ENCODE measurements at places on chromosomes 5 and 9.

DNA sequence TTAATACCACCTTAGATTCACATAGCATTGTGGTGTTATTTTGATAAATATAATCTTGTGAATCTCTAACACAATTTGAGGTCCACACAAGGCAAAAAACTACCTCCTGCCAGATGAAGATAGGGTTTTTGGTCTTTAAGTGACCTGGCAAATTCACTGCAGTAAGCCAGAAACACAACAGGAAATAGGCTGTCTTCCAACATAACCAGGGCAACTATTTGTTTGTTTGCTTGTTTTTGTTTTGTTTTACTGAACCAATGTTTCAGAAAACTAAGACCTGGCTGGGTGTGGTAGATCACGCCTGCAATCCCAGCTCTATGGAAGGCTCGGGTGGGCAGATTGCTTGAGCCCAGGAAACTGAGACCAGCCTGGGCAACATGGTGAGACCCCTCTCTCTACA lies 95.5 kb downstream of the USP20 start:
- DNase-seq = no peak

DNA sequence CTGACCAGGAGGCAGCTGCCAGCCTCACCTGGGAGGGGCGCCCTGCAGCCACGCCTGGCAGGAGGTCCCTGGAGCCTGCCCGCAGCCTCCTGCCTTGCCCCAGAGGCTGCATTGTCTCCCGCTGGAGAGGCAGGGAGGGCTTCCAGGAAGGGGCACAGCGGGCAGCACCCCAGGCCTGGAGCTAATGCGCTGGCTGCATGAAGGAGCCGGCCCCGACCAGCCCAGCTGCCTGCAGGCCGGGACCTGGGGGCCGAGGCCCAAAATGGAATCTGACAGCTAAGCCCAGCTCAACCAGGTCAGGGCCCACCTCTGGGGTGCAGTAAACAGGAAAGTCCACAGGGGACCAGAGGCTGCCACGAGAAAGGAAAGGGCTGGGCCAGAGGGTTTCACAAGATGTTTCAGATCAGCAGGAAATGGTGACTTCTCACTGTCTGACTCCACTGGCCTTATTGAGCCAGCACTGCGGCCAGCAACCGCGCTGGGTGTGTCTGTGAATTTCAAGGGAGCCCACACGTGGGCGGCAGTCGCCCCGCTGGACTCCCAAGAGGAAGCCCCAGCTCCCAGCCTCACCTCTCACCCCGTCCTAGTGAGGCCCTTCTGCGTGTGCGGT lies 18.6 kb upstream of the NOTCH1 start:
- DNase-seq = no peak

DNA sequence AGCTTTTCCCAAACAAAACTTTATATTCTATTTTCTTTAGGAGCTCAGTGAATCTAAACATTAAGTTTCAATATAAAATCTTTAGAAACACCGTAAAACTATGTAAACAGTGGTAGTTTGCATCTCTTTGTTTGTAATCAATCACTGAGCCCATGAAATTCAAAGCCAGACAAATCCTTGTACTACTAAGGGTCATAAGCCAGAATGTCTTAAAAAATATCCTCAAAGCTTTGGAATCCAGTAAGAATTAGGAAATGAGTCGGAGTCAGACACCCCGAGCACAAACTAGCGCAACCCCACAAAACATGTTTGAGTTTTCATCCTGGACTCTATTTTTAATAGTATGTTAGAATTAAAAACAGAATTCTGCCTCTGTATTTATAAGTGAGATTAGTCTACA lies 153.8 kb downstream of the HSPA4 start:
- DNase-seq = no peak

DNA sequence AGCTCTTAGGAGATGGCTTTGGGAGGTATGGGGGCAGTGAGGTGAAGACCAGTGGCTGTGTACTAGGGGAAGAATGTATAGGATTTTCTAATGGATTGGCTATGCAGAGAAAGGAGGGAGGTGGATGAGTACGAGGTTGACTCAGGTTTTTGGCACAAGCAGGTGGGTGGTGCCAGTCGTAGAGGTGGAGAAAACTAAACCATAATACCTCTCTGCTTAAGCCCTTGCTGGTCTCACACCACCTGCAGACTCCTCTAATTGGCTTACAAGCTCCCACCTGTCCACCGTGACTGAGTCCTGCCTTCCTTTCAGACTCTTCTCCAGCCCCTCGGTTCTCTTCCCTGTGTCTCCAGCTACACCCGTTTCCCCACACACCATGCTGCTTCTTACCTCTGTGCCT lies 521.7 kb upstream of the CLINT1 start:
- no peak for DNase-seq

DNA sequence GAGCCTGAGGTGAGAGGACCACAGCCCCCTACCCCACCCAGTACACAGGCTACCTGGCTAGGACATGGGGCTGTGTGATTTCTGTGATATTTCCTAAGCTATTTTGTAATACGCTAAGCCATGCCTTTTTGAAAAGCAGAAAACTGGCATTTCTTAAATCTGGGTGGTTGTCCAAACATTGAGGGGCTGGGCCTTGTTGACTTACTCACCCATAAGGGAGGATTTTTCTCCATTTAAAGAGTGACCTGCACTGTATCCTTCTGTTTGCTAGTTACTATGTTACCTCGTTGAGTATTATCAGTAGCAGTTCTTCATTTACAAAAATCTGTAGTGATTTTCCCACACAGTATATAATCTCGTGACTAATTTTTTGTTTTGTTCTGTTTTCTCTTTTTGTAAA lies 117.5 kb upstream of the OTULINL start:
- no peak for DNase-seq

DNA sequence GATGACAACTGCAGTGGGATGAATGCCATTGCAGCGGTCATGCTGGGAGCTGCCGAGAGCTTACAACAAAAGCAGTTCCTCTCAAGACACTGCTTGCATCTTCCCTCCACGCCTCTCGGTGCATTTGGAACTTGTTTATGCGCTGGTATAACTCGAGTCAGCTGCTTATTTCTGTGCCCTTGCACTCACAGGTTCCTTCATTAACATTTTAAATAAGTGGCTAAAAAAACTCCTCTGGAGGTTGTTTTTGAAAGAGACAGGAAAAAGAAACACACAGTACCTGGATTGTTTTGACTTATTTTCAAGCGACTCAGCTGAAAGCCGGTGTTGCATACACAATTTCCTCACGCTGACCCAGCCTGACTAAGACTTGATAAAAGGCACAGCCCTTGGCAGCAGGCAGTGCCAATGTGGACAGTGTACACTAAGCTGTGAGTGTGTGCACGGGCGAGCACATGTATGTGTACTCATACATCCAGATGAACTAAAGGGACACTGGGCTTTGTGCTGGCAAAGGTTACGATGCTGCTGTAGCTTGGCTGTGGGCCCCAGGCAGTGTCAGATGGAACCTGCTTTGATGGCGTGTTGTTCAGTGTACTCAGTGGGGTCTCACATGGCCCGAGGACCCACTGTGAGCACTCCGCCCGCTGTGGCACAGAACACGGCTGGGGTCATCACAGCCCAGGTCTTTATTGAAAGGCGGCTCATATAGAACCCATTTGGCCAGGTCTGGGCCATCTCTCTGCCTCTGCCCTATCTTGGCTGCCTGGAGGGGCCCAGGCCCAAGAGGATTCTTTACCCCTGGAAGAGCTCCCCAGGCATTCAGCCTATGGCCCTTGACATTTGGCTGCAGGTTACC lies 92.3 kb downstream of the ANKRD33B start:
- DNase-seq = no peak

- no peak for DNase-seq
Observed at GRCh38 chr5:148979083-148979723, 83.7 kb downstream of the SH3TC2 start.

DNA sequence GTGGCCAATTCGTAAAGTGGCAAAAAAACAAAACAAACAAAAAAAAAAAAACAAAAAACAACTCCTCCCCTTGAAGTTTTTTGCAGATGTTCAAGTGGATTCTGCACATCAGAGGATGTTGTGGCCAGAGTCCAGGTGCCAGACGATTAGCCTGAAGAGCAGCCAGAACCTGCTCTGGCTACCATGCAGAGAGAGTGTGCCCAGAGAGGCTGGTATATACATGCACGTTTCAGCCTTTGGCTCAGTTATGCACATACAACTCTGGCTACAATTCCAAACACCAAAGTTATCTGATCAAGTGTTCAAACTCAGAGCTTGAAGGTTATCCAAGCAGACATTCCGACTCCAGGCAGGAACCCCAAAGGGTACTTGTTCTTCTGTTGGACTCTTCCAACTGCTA lies 34.7 kb downstream of the GGTA1 start:
- no peak for DNase-seq

DNA sequence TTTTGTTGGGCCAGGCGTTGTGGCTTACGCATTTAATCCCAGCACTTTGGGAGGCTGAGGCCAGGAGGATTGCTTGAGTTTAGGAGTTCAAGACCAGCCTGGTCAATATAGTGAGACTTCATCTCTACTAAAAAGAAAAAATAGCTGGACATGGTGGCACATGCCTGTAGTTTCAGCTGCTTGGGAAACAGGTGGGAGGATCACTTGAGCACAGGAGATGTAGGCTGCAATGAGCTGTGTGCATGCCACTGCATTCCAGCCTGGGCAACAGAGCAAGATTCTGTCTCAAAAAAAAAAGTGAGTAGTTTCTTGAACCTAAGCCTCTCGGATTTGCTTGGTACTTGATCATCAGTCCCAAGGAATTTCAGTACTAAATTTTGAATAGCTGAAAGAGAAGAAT lies 26.9 kb downstream of the G3BP1 start:
- no peak for DNase-seq

- DNase-seq = no peak
Observed at GRCh38 chr5:143400541-143401226, 2.8 kb downstream of the NR3C1 start.

DNA sequence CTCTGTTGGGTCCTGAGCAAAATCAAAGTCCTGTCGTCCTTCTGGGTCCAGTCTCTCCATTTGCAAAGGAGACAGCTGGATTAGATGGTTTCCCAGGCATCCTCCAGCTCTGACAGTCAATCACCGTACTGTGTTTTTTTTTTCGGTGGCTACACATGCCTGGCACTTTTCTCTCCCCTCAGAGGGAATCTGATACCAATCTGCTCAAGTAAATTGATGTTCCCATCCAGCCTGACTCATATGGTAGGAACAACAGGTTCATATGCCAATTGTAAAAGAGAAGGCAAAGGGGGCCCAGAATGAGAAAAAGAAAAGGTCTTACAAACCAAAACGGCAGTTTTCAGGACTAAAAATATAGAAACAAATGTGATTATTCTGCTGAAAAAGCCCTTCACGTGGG lies 1.2 kb downstream of the FBXO10 start:
- no peak for DNase-seq

GRCh38 chr5:168946363-168946762 lies 354.6 kb downstream of the SLIT3 start:
- DNase-seq = no peak

DNA sequence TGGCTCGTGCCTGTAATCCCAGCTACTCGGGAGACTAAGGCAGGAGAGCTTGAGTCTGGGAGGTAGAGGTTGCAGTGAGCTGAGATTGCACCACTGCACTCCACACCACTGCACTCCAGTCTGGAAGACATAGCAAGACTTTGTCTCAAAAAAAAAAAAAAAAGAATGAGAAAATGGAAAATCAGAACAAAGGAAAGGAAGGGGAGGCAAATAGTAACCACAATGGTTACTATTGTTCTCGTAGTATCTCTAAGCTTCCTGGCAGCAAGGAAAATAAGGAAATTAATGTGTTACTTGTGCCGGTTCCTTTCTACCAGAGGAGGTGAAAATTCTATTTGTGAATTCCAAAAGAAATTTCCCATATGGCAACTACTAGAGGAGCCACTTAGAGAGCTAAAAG lies 48.5 kb upstream of the BNC2 start:
- no peak for DNase-seq

DNA sequence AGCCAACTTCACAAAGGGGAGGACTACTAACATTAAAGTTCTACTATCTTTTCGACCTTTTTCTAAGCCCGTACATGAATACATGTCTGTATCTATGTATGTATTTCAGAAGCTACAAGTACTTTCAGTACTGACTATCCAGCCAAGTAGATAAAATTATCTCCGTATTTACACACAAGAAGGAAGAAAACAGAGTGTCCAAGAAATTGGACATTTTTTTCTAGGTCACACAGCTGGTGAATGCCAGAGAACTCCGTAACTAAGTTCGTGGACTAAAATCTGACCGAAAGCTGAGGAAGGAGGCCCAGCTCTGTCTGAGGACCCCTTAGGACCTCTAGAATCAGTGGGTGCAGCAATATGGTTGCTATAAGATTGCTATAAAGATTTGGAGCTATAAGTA lies 83.4 kb downstream of the MAMDC2 start:
- DNase-seq = no peak

Measured in AG09309 (cell line).